ENCODE measurements at places on chromosomes 6 and 20. TPM values are rescaled to one million over a fixed set of nuclear protein-coding genes. Genes with fewer than 3 reads are reported as not detected.

Gene XPO5
- 8.0 TPM for polyA plus RNA-seq

Gene CAP2
- not detected for polyA plus RNA-seq

Gene CST4
- polyA plus RNA-seq: not detected

Gene NKAIN4
- not detected for polyA plus RNA-seq

Gene CTSZ
- 62.6 TPM for polyA plus RNA-seq

DNA sequence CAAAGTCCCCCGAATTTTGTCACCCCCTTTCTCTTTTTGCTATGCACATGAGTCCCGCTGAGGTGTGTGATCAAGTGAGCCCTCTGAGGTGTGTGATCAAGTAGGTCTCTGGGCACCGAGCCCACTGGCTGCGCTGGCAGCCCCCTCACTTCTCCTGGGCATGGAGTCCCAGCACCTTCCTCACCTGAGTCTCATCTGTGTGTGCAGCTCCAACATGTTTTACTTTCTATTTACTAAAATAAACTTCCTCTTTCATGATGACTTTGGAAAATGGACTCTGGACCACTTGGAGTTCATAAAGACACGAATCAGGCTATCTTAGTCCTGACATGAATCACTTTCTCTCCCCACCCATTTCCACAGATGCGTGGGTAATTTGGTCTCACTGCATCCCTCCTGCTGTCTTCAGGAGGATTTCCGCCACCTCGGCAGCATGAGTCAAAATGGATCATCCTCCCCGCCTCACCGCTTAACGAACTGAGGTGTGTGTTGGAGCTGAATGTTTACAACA lies 39.8 kb downstream of the PRDM1 start:
- peak; percentile 66 for DNase-seq

- peak; percentile 83 for DNase-seq
Measured at GRCh38 chr6:13526727-13527670, 39.6 kb upstream of the GFOD1 start.

DNA sequence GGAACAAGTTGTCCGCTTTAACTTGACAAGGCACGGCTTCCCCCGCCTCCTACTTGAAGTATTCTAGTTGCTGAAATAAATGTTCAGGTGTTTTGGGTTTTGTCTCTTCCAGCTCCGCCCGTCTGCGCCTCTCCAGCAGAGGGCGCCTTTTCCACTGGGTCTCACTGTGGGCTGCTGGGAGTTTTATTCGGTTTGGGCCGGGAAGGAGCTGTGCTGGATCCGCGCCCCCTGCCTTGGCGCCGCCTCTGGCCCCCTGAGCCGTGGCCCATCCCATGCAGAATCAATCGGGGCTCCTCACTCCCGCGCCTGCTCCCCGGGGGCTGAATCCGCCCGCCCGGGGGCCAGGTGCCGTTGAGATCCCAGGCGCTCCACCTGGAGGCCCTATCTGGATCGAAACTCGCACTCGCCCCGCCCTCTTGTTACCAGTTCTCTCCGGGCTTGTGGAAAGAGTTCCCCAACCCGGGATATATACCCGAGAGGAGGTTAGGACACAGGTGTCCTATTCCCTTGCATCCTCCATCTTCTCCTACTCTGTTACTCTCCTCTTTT lies 51.0 kb upstream of the TCF21 start:
- peak; percentile 24 for DNase-seq

DNA sequence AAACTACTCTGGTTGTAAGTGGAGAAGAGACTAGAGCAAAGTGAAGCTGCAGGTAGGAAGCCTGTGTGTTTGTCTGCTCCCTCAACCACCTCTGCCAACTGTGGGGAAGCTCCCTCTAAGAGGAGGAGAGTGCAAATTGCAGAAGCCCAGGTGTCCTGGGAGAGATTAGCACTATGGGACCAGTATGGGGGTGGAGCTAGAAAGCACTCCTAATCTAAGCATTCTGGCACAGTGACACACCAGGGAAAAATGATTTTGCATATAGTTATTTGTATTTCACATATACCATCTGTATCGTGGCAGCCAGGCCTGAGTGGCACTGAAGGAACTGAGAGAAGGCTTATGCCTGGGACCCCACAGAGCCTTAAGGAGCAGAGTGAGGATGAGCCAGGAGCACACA lies 12.8 kb downstream of the GSTA1 start:
- DNase-seq: no peak

GRCh38 chr6:43780941-43781928 lies 11.2 kb downstream of the VEGFA start:
- DNase-seq: no peak

DNA sequence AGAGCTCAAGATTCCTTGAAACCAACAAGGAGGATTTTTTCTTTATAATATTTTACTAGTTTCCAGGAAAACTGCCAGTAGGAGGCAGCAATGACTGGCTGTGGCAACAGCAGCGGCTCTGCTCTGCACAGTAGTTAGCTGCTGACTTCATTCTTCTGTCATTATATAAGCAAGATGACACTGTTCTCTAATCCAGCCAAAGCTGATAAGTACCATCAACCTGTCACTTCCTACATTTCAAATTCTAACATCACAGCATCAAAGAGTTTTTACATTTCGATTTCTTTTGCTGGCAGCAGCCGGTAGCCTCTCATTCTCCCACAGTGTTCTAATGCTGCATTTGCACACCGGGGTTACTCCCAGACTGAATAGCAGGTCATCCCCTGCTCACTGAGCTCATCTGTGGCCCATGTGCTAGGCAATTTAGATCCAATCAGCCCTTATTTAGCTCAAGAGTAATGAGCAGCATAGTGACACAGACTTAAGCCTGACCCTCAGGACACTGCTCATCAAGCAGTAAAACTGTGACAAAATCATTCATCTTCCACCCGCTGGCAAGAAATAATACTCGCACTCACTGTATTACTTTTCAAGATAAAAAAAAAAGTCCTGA lies 67.8 kb downstream of the MMS22L start:
- no peak for DNase-seq

DNA sequence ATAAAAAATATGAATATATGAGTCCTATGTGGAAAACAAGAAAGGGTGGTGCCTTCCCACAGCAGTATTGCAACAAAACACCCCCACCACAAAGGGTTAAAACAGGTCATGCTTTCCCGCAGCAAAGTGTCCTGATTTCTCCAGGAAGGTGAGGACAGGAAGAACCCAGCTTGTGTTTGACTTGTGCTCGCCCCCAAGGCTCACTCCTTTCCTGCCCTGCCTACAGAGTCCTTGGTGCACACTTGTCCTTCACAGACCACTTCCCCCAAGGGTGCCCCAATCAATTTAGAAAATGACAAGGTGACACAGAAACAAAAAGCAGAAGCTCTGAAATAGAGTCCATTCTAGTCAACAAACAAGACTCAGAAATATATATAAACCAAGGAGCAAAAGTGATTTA lies 237.4 kb downstream of the PTPRK start:
- DNase-seq: no peak

DNA sequence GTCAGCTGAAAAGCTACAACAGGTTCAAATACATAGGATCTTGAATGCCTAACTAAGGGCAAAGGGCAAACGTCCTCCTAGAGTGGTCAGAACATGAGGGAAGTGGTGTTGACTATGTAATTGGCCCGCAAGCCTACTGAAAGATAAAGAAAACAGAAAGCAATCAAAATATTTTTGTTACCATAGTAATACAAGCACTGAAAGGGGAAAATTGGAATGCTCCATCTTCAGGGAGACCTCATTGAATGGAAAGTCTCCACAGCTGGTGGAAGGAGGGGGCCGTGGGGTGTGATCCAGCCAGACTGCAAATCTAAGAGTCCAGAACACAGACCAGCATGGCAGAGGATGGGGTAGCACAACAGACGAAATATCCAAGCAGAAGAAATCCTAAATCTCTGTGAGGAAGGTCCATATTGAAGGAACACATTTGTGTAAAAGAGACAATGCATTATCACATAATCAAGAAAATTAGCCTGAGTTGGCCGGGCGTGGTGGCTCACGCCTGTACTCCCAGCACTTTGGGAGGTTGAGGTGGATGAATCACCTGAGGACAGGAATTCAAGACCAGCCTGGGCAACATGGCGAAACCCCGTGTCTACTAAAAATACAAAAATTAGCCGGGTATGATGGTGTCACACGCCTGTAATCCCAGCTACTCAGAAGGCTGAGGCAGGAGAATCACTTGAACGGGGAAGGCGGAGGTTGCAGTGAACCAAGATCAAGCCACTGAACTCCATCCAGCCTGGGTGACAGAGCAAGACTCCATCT lies 39.5 kb downstream of the MTFR2 start:
- no peak for DNase-seq

DNA sequence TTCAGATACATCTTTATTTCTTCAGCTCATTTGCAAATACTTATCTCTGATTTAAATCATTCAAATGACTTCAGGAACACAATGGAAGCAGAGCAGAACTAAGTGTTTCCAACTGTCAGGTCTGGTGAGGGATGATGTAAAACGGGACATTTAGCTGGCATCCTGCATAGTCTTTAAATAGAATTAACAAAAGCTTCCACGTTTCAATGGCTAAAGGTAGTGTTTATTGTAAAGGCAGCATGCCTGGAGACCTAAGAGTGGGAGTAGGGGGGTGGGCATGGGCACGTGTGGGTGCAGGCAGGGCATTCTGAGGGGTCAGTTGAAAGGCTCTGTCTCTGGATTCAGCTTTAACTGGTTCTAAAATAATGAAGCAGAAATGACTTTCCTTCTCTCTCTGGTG lies 174.9 kb downstream of the PLCB1 start:
- no peak for DNase-seq

DNA sequence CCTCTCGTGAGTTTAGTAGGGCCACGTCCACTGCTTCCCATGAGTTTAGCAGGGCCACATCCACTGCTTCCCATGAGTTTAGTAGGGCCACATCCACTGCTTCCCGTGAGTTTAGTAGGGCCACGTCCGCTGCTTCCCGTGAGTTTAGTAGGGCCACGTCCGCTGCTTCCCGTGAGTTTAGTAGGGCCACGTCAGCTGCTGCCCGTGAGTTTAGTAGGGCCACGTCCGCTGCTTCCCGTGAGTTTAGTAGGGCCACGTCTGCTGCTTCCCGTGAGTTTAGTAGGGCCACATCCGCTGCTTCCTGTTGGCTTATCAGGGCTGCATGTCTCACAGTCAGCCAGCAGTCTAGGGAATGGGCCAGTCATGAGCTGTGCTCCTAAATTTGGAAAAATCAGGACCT lies 113.7 kb upstream of the QKI start:
- DNase-seq: no peak

Measured in CD14-positive monocyte (primary cell).